ENCODE measurements at places on chromosomes 11 and 22.

- no peak for DNase-seq
Observed at GRCh38 chr11:124101737-124102136, 13.5 kb upstream of the VWA5A start.

- no peak for DNase-seq
Observed at GRCh38 chr11:77361184-77361583, 59.7 kb upstream of the GDPD4 start.

DNA sequence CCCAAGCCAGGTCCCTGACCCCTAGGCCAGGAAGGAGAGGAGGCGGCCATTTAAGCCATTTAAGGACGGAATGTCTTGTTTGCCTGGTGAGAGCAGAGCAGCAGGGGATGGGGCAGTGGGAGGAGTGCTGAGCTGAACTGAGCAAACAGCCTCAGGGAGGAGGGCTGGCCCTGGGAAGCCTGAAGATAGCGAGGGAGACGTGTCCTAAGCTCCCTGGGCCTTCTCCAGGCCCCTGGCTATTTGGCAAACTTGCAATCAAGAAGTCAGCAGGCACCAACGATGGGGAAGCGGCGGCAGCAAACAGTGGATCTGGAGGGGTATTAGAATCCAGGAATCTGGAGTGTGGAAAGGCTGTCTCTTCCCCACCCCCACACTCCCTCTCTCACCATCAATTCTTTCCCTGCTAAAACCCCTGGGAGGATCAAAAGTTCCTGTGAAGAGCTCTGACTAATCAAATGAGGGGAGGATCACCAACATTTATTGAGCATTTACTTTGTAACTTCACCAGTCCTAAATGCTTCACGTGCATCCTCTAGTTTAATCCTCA is 8.8 kb downstream of the BCL9L start:
- DNase-seq: no peak

GRCh38 chr22:42560781-42561180 is 7.0 kb downstream of the SERHL2 start:
- no peak for DNase-seq

DNA sequence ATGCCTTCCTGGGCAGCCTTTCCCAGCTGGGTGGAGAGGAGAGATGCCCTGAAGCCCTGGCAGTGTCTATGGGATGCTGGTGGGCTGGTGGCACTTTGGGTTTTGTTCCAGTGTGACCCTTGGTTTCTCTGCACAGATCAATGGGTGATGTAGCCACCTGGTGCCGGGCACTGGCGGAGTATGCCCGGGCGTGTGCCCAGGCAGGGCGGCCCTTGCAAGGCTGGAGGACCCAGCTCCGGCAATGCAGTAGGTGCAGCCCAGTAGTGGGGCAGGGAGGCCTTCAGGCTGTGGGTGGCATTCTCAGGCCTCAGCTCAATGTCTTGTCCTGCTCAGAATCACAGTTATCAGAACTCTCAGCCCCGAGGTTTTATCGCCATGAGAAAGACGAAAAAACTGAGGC is 11.9 kb downstream of the OTOG start:
- no peak for DNase-seq

GRCh38 chr11:116736763-116737162 is 36.0 kb downstream of the BUD13 start:
- no peak for DNase-seq

DNA sequence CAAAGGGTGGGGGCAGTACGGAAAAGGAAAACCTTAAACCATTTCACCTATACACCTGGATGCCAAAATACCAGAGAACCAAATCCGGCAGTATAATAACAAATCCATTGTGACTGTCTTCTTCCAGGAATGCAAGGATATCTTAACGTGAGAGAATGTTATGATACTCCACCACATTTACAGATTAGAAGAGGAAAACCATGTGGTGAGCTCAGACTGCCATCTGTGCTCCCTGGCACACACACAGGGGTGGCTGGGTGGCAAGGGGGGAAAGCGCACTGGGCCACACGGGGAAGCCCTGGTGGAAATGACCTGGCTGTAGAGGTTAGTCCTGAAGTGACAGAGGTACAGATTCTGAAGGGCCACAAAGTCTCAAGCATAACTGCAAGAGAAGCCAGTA is 9.9 kb downstream of the EIF1AD start:
- no peak for DNase-seq

- DNase-seq: no peak
Observed at GRCh38 chr22:31937341-31937740, 7.0 kb upstream of the YWHAH start.

GRCh38 chr11:71293961-71294782 is 41.8 kb upstream of the SHANK2 start:
- DNase-seq: no peak

GRCh38 chr11:66366844-66367477 is 4.6 kb downstream of the SLC29A2 start:
- DNase-seq: no peak

DNA sequence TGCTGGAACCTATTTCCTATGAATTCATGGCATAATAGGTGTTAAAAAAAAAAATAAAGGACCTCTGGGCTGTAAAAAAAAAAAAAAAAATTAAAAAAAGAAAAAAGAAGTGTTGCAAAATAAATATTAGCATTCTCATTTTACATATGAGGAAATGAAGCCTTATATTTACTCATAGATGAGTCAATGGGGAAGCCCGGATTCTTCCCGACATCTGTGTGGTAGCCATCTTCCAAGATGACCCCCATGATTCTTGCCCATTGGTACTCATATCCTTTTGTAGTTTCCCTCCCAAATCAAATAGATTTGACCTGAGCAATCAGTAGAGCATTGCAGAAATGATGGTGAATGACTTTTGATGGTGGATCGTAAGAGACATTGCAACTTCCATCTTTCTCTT is 3.0 kb upstream of the SWAP70 start:
- no peak for DNase-seq

GRCh38 chr11:36027731-36028130 is 83.9 kb downstream of the LDLRAD3 start:
- DNase-seq: no peak

GRCh38 chr11:1922481-1923081 is 3.1 kb downstream of the TNNT3 start:
- no peak for DNase-seq

DNA sequence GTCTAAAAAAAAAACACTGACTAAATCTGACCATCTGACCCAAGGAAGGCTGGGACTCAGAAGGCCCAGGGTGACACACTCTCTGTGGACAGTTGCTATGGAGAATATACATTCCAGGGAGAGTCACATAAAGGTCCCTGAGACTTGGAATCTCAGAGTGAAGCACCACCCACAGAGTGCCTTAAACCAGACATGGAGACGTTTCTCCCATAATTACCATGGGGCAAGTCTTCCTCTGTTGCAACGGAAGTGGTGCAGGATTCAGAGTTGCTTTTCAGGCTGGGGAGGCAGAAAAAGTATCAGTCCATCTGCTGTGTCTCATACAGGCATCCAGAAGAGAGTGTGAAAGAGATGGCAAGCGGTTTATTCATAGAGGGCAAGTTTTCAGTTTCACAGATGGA is 58.7 kb upstream of the SLN start:
- no peak for DNase-seq

DNA sequence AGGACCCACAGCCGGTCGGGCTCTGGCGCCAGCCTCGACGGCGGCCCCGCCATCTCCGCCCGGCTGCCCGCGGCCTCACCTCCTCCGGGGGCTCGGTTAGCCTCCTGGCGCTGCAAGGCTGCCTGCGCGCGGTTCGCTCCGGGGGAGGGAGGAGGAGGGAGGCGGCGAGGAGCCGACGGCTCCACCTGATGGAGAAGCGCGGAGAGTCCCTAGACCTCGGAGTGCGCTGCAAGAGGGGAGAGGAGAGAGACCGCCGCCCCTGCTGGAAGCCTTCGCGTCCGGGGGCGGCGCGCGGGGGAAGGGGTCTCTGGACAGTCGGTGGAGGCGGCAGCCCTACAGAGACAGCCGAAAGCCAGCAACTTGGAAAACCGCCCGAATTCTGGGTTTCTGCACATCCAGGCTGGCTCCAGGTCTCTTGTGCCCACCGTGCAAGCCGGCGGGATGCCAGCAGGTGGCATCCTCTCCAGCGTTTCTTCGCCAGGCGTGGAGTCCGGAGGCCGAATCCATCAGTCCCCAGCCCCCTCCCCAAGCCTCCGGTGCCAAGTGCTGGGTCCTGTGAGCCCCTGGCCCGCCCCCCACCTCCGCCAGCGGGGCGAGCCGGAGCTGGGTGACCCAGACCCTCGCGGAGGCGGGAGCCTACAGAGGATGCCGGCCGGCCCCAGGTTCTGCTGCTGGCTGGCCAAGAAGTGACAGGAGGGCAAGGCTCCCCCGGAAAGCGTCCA is 2.9 kb upstream of the KIRREL3 start:
- no peak for DNase-seq

- DNase-seq: no peak
Observed at GRCh38 chr11:41486424-41486823, 27.0 kb upstream of the LRRC4C start.

DNA sequence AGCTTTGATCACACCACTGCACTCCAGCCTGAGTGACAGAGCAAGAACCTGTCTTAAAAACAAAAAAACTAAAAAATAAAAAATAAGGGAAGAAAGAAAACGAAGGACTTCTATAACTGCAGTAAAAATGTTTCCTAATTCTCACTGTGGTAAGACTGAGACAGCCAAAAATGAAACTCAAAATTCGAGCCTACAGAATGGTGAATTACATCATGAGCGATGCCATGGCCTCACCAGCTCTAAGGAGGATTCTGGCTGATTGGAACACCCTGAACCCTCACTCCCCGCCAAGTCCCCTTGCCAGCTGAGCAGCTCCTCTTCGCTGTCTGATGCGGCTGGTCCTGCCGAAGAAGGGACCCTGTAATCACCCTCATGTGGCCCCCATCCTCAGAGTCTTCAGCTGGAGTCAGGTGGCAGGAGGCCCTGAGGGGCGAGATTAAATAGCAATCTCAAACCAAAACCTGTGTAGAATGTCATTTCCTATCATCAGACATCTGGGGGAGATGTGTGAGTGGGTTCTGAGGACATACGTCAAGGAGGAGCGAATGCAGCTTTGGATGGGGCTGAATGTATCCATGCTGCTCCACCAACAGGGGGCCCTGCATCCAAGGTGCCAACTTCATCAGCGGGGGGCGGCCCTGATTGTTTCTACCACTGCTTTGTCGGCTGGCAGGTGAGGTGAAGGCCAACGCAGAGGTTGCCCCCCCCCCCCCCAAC is 29.2 kb downstream of the PDGFB start:
- DNase-seq: no peak

DNA sequence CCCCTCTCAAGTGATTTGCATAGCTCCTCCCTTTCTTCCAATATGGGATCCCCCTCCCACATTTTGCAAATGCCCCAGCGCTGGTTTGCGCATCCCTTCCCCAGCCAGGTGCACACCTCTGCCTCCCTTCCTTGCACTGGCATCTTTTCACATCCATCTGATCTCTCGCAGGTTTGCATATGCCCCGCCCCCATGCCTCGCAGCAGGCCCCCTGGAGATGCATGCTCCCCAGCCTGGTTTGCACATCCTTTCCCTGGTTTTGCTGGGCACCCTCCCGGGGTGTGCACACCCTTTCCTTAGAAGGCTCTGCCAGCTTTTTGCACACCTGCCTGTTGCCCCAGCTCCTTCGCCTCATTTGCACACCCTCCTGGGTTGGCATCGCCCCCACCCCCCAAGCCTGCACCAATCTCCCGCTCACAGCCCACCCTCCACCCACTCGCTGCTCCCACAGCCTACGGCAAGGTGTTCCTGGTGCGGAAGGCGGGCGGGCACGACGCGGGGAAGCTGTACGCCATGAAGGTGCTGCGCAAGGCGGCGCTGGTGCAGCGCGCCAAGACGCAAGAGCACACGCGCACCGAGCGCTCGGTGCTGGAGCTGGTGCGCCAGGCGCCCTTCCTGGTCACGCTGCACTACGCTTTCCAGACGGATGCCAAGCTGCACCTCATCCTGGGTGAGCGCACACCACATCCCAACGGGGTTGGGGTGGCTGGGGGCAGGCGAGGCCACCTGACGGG is 917 bp downstream of the RPS6KA4 start:
- no peak for DNase-seq

DNA sequence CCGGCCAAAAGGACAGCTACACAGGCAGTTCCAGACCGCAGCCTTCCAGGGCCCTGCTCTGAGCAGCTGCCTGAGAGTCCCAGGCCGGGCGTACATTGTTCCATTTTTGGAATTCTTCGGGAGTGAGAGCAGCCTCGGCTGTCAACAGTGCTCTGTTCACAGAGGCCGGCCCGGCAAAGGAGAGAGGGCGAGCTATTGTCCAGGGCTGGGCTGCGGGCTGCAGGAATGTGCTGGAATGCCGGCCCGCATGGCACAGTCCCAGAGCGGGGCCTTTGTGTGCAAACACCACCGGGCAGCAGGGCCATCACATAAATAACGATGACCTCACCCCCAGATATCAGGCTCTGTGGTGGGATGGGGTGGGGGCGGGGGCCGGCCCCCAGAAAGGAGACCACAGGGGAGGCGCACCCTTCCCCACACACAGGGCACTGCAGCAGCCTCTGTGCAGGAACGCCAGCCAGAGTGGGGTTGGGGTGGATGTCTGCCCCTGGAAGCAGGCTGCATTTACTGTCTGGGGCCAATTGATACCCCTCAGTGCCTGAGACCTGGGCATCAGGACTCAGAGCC is 15.8 kb downstream of the LINC01488 start:
- DNase-seq: no peak

DNA sequence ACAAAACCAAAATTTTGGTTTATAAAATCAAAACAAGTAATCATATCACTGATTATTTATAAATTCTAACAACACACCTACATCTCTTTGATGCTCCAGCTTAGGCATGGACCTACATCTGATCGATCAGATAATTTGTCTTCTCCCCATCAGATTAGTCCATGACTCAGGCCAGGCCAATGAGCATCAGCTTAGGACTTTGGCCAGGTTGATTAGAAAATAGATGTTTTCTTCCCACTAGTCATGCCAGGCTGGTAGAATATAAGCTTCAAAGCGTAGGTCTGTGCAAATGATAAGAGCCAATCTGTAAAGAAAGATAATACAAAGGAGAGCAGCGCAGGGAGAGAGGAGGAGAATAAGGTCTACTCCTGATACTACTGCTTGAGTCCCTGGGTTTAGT is 1487.9 kb downstream of the FAM181B start:
- no peak for DNase-seq

DNA sequence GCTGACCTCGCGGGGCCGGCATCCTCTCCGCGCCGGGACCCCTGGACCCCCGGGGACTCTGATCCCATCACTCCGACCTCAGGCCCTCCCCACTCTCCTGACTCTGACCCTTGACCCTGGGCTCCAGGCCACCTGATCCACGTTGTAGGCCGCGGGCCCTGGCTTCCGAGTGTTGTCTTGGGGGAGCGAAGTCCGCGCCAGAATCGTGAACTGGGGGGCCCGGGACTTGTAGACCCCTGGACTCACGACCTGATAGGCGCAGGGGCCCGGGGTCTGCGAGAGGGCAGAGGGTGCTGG is 716 bp upstream of the TYMP start:
- no peak for DNase-seq

GRCh38 chr11:43503417-43503816 is 144.7 kb downstream of the TTC17 start:
- no peak for DNase-seq

Data from activated naive CD4-positive, alpha-beta T cell (primary cell).